ENCODE measurements at places on chromosomes 7 and 10.

DNA sequence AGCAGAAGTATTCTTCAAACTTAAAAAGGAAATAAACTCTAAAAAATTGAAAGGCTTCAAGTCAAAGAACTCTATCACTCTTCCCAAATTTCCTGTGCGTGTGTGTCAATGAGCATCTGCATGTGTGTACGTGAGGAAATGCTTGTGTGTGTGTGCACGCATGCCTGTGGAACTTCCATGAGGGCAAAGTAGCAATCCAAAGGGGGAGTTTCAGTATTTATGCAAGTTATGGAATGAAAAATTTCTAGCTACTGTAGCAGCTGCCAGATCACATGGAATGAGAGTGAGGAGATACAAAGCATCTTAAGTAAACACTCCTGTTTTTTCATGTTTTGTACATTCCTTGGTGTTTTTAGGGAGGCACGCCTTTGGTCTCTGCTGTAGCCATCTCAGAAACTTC lies 152.6 kb downstream of the RAPGEF5 start:
- DNase-seq, result no peak

DNA sequence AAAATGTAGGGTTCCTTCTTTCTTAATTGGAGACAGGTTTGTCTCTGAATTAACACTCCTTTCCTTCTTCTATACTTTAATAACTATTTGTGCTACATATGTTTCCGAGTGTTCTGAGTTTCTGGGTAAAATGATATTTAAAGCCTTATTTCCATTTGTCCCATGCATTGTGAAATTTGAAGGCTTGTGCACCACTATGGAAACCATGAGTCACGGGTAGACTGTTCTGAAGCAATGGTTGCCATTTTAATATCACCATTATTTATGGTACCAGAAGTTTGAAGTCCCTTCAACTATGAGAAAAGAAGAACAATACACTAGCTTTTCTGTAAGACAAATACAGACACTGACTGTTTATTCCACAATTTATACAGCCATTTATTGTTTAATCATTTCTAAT lies 44.7 kb upstream of the ZEB1 start:
- no peak for DNase-seq

GRCh38 chr10:132654708-132655661 lies 117.4 kb downstream of the INPP5A start:
- DNase-seq, result peak; percentile 45

- no peak for DNase-seq
Measured at GRCh38 chr10:74488907-74489306, 337.5 kb upstream of the KAT6B start.

- DNase-seq, result no peak
Measured at GRCh38 chr10:125257521-125258108, 97.3 kb upstream of the CTBP2 start.

DNA sequence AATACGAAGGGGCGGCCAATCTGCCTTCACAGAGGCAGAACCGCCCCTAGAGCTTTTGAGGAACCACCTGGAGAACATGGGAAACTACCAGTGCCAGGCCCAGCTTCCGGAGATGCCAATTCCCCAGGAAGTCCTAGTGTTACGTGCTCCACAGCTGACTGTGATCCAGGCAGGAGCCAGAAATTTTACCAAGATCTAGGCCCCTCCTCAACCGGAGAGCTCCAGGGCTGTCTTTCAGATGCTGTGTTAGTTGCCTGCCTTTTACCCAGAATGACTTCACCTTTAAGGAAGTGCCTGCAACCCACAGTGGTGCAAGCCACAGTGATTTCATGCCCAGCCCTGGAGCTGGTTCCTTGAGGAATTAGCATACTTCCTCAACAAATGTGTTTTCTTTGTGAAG lies 62.9 kb downstream of the ELMO1 start:
- DNase-seq, result no peak

DNA sequence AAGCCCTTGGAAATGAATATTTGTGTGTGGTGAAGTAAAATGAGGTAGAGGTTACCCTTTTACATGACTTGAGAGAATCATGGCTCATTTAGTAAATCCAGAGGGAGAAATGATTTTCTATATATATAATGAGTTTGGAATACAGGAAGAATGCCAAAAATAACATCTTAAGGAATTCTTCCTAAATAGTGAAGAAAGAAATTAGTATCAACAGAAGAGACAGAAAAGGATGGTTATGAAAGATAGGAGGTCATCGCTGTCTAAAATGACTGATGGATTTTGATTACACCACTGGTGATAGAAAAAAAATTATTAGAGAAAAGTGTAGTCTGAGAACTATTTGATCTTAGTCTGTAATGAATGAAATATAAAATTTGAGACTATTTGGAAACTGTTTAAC lies 283.0 kb downstream of the ADK start:
- DNase-seq, result no peak

- DNase-seq, result no peak
Measured at GRCh38 chr10:4280461-4281189, 495.6 kb upstream of the KLF6 start.

DNA sequence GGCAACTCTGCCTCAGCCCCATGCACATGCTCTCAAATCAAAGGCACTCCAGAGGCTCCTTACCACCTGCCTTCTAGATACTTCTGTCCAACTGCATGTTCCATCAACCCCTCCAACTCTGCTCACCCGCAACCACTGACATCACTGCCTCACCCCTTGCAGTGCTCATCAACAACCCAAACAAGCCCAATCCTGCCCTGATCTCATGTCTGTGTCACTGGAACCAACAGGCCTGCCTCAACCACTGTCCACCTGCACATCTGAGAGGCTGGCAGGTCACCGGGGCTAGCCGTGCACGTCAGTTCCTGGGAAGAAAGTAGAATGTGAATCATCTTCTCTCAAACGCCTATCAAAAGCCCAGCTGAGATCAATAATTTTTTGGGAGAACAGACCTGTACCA lies 33.3 kb downstream of the CTBP2 start:
- DNase-seq, result no peak

- DNase-seq, result no peak
Measured at GRCh38 chr10:7634142-7634894, 32.4 kb downstream of the ITIH5 start.

DNA sequence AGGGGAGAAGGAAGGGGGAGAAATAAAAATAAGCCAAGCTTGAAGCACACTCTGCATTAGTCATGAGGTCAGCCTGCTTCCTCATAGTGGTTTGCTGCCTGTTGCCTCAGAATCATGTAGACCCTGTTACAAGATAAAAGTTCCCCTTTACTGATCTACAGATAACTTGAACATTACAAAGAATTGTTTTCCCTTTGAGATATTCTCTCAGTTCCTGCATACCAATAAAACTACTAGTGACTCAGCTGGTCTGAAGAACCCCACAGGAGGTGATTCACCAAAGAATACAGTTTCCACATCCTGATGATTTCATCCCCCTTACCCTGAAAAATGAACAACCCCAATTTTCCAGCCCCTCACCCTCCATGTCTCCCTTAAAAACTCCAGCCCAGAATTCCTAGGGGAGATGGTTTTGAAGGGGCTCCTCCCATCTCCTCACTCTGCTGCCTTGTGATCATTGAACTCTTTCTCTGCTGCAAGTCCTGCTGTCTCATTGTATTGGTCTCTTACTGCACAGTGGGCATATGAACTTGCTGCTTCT lies 31.5 kb upstream of the NRP1 start:
- peak; percentile 11 for DNase-seq

- DNase-seq, result no peak
Measured at GRCh38 chr10:48554246-48554645, 50.6 kb downstream of the ARHGAP22 start.

GRCh38 chr10:83806717-83807116 lies 332.6 kb upstream of the GHITM start:
- DNase-seq, result no peak

GRCh38 chr10:15367296-15368085 lies 3.6 kb downstream of the FAM171A1 start:
- DNase-seq, result no peak

DNA sequence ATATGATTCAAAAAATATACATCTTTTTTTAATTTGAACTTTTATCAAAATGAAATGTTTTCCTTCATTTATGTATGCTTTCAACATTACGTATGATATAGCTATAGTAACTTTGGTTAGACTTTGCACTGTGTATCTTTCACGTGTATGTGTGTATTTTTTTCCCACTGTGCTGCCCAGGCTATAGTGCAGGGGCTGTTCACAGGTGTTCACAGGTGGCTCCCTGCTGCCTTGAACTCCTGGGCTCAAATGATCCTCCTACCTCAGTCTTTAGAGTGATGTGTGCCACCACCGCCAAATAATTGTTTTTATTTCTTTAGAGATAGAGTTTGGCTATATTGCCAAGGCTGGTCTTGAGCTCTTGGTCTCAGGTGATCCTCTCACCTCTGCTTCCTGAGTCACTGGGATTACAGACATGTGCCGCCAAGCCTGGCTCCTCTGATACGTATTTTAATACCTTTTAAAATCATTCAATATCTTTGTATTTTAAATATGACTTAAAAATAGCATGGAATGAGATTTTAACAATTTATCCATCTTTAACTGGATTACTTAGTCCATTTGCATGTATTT lies 29.0 kb downstream of the FANK1 start:
- DNase-seq, result no peak

DNA sequence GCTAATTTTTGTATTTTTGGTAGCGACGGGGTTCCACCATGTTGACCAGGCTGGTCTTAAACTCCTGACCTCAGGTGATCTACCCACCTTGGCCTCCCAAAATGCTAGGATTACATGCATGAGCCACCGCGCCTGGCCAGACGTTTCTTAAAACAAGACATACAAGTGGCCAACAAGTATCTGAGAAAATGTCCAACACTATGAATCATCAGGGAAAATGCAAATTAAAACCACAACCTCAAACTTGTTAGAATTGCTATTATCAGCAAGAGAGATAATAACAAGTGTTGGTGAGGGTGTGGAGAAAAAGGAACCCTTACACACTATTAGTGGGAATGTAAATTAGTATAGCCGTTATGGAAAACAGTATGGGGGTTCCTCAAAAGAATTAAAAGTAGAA lies 148.6 kb downstream of the SUGCT start:
- DNase-seq, result no peak

DNA sequence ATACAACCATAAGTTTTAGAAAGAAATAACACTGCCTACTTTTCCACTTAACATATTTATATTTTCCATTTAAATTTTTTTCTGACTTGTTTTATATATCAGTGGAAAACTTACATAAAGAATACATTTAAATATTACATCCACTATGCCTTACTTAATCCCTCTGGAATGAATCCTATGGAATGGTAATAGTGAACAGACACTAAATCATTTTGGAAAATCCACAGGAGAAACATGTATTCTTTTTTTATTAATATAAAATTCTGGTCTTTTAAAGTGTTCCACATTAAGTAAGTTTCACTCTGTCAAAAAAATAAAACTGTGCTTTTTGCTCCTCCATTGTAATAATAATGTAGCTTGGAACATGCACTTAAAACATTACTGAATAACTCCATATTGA lies 236.8 kb upstream of the LRRN3 start:
- DNase-seq, result no peak

GRCh38 chr7:143177374-143178119 lies 5.7 kb upstream of the TAS2R39 start:
- DNase-seq, result no peak

DNA sequence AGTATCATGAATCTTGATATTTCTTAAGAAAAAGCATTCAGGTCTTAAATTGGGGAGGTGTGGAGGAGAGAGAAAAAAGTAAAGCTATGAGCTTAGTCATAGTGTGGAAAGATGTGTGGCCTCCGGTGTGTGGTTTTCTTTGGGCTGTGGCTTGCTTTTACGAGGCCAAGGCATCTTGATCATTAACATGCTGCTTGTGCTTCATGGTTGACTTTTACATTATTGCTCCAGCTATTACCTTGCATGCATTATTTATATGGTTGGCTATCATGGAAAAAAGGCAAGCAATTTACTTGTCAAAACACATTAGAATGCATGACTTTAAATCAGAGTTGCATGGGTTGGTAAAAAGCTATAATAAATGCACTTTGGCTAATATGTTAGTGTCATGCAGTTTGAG lies 300.7 kb upstream of the ADARB2 start:
- no peak for DNase-seq

GRCh38 chr7:14604606-14605005 lies 297.9 kb downstream of the DGKB start:
- DNase-seq, result no peak

- DNase-seq, result no peak
Measured at GRCh38 chr10:132110111-132110521, 44.4 kb downstream of the JAKMIP3 start.

DNA sequence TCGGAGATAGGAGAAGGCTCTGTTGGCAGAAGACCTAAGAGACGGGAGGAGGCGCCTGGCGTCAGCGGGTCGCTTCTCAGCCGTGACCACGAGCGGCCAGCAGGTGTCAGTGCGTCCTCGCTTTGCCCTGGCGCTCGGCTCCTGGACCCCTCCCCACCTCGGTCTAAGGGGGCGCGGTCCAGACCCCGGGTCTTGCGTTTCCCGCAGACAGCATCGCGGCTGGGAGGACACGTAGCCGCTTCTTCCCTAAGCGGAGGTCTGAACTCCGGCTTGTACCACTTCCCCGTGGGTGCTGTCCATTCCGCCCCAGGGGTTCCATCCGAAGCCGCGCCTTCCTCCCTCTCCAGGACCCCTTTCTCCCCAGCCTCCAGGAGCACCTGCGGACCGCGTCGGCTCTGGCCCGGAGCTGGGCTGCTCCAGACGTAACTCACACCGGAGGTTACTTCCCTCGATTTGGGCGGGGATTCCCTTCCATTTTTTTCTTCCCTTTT lies 593 bp upstream of the ADRA2A start:
- peak; percentile 47 for DNase-seq

DNA sequence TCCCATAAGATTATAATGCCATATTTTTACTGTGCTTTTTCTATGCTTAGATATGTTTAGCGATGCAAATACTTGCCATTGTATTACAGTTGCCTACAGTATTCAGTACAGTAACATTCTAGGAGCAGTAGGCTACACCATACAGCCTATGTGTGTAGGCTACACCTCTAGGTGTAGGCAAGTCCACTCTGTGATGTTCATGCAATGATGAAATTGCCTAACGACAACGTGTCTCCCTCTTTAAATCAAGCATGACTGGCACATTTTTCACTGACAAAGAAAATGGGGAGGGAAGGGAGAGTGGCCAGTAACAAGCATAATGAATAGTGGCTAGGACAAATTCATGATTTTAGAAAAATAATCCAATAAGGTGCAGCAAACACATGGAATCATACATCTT lies 1.7 kb downstream of the NCAPG2 start:
- DNase-seq, result no peak

DNA sequence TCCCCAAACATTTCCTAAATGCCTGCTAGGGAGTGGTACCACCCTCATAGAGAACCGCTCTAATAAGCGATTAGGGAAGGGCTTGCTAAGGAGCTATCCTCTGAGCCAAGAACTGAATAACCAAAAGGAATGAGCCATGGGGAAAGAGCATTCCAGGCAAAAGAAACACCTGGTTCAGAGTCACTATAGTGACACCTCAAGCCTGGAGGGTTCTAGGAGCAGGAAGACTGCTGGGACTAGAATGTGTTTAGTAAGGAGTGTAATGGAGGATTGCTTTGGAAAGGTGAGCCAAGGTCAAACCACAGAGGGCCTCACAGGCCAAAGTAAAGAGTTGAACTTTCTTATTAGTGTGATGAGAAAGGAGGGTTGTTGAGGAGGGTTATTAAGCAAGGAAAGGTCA lies 38.7 kb upstream of the NRBF2 start:
- DNase-seq, result no peak

- no peak for DNase-seq
Measured at GRCh38 chr10:11586170-11586569, 25.3 kb downstream of the USP6NL start.

- DNase-seq, result no peak
Measured at GRCh38 chr7:29606287-29606721, 42.7 kb downstream of the PRR15 start.

- DNase-seq, result no peak
Measured at GRCh38 chr7:85771516-85771915, 584.7 kb upstream of the SEMA3D start.
